ENCODE measurements at places on chromosomes 1 and 21. TPM values are rescaled to one million over a fixed set of nuclear protein-coding genes. Genes with fewer than 3 reads are reported as not detected.

CRYAA gene
- not detected for total RNA-seq

POU3F1 gene
- not detected for total RNA-seq

KRTAP12-1 gene
- not detected for total RNA-seq

C1orf56 gene
- 0.63 TPM for total RNA-seq

PANK4 gene
- total RNA-seq = 19.3 TPM

SCAMP3 gene
- total RNA-seq = 45.4 TPM

TENT5C gene
- 0.16 TPM for total RNA-seq

ZNF692 gene
- 4.9 TPM for total RNA-seq

TNNI3K gene
- not detected for total RNA-seq

CLCA1 gene
- not detected for total RNA-seq

CLIC6 gene
- total RNA-seq = not detected

MIGA1 gene
- 17.9 TPM for total RNA-seq

DNAJB4 gene
- 75.9 TPM for total RNA-seq

CR1L gene
- total RNA-seq = not detected

INSRR gene
- total RNA-seq = not detected

UBE2U gene
- not detected for total RNA-seq

SELP gene
- total RNA-seq = 1.5 TPM

FMO5 gene
- 2.6 TPM for total RNA-seq

HES2 gene
- 18.1 TPM for total RNA-seq

MPL gene
- not detected for total RNA-seq

RNF186 gene
- total RNA-seq = not detected

NMNAT2 gene
- total RNA-seq = 0.32 TPM

PCBP3 gene
- total RNA-seq = 0.16 TPM

FAM131C gene
- not detected for total RNA-seq
